Stimulated activated CD8-positive, alpha-beta memory T cell treated with anti-CD3 and anti-CD28 coated beads, Interleukin-15, amount 100 ng/mL, for 48 hours (primary cell): ENCODE measurements at places on chromosomes 7 and 10.

DNA sequence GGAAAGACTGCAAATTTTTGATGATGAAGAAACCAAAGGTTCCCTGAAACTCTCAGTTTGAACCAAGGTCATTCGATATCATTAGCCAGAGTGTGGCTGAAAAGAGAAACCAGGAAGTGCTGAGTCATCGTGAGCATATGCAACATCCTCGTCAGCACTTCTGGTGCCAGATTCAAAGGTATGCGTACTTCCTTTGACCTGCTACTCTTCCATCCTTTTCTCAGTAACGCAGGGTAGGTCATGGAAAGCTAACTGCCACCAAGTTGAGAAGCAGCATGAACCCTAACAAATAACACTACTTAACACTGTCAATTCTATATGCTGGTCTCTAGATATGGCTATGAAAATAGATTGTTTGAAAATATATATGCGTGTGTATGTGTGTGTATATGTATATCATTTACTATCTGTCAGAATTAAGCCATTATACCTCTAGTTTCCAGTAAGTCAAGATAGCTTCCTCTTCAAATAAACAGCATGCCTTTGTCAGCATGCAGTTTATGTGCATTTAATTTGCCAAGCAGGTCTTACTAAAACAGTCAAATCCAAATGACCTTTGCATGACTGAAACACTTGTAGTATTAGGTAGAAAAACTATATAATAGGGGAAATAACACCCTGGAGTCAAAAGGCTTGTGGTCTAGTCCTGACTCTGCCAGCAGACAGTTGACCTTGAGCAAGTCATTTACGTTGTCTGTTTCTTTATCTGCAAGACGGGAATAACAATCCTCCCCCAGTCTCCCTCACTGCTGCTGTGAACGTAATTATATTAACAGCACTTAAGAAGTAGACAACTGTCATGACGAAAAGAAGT lies 26.4 kb downstream of the CDK6 start:
- DNase-seq: peak; percentile 45

GRCh38 chr10:31075881-31076609 lies 44.4 kb upstream of the ZNF438 start:
- no peak for DNase-seq

- no peak for DNase-seq
Measured at GRCh38 chr10:31343551-31343950, 24.5 kb downstream of the ZEB1 start.

DNA sequence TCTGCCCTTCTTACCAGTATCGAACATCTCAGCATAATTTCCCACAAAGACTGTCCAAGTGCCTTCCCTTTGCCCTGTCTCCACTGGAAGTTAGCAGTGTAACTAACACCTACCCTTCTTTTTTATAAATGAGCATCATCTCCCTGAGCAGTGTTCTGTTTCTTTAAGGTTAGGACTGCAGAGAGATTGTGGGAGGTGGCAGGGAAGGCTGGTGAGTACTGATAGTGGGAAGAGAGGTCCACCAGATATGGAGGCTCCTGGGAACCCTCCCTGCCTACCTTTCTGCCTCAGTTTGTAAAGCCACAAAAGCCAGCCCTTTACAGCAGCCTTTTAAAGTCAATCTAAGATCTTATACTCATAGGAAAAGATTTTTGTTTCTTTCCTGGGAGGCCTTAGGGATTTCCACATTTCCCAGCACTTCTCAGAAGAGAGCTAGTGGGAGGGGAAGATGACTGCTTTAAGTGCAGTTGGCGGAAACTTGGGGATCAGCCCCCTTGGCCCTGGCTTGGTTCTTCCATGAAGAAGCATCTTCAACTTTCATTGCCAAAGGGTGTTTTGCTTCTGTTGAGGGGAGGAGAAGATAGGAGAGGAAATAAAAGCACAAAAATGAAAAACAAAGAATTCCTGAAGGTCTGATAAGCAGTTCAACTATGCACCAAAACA lies 36.6 kb upstream of the CALD1 start:
- no peak for DNase-seq

DNA sequence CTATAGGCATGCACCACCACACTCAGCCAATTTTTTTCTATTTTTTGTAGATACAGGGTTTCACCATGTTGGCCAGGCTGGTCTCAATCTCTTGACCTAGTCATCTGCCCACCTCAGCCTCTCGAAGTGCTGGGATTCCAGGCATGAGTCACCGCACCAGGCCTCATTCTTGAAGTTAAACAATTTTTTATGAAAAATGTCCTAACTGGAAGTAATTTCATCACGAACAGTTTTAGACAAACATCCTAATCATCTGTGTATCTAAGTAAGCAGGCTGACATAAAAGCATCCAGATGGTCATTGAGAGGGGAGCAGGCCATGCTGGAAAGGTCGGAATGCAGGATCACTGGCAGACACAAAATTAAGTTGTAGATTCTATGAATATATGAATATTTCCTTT lies 269.1 kb downstream of the ZMYND11 start:
- DNase-seq: no peak

- DNase-seq: no peak
Measured at GRCh38 chr10:131810805-131811629, 89.8 kb upstream of the PPP2R2D start.

DNA sequence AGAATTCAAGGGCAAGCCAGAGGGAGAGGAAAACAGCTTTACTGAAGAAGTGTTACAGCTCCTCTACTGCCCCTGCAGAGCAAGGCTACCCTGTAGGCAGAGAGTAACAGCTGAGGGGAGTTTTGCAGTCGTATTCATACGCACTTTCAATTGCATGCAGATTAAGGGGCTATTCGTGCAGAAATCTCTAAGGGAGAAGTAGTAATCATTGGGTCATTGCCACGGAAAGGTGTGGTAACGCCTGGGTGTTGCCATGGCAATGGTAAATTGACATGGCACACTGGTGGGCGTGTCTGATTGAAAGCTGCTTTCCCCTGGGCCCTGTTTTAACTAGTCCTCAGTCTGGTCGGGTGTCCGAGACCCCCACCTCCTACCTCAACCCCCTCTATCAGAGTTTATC lies 227.2 kb downstream of the NSUN6 start:
- no peak for DNase-seq

DNA sequence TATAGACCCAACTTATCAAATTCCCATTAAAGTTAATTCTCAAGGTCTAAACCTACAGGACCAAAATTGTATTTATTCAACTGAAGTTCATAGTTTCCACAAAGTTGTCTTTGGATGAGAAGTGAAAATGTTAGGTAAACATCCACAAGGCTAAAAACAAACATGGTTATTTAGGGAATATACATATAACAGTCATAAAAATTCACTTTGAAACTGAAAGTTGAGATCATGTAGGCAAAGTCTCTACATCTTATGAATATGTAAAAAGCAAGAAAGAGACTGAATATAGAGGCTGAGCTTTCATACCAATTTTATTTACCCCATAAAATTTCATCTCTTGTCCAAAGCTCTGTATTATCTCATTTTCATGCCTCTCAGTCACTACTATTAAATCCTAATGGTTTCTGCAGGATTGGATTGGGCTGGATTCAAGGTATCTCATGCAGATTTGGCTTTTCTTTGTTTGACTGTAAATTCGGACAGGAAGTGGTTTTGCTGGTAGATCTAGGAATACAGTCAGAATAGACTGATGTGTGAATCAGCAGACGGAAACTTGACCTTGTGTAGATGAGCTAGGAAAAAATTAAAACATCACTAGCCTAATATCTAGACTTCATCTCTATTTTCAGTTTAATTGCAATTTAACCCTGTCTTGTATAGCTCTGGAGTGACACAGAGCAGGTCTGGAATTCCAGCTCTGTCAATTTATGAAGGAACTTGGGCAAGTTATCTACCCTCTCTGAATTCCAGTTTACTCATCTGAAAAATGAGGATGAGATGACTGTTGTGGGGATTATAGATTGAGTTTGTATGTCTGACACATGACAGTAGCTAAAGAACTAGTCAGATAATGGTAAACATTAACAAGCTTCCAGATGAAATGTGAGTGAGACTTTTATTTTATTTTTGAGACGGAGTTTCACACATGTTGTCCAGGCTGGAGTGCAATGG lies 27.3 kb upstream of the SKAP2 start:
- DNase-seq: no peak

DNA sequence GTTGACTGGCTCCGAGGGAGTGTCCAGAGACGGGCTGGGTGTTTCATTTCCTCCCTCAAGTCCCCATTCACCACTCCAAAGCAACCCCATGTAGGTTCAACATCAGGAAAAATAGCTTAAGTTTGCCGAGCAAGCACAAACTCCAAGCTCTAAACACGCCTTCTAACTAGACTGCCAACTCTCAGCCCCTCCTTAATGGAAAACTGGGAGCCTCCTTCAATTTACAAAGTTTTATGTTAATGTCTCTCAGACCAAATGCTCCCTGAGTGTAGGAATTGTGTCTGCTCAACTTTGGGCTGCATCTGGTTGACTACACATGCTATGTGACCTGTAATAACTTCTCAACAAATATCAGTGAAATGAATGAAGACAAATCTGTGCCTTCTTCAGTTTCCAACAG lies 87.5 kb downstream of the FAM204A start:
- no peak for DNase-seq

- no peak for DNase-seq
Measured at GRCh38 chr7:132394283-132395198, 181.7 kb downstream of the PLXNA4 start.

GRCh38 chr10:117431160-117431559 lies 55.9 kb upstream of the PDZD8 start:
- DNase-seq: no peak

GRCh38 chr10:3672220-3672619 lies 112.8 kb downstream of the KLF6 start:
- no peak for DNase-seq

DNA sequence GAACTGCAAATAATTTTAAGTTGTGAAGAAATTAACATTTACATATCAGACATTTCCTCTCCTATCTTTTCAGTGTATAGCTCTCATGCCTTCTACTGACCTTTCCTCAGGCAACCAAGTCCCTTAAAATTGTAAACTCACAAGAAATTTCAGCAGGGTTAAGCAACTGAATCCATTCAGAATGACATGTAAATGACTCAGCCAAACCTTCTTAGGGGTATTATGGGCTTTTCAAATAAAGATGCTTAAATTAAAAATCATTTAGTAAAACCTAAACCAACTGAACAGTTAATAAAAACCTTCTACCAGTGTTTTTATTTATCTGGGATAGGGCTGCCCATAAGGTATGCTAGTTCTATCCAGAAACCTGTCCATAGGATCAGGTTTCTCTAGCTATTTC lies 20.7 kb downstream of the WAPL start:
- DNase-seq: no peak

DNA sequence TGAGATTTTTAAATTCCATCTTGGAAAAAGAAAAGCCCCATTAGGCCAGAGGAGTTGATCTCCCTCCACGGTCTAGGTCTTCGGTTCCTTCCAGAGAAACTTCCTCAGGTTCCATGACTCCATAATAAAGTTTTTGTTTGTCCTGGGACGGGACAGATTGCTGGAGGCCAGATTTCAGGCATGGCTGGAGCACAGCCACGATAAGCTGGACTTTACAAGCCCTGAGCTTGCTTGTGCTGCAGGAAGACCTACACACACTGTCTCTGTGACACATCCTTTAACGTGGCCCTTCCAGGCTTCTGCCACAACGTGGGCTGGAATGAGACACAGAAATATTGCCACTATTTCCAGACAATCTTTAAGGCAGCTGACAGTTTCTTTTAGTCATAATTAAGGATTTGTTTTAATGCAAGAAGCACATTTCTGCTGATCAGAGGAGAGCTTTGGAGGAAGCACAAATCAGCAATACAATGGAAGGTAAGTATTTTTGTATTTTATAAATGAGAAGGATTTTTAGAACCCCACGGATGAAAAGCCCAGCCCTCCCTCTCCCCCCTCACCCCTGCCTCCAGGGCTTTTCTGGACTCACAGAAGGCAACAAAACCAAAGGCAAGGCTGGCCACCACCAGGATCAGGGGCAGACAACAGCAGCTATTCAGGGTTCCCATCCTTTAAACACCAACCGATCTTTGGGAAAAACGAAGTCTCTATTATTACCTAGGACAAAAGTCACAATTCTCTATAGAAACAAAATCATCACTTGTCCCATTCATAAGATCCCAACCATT lies 6.5 kb downstream of the CTBP2 start:
- no peak for DNase-seq

GRCh38 chr10:121599947-121600346 lies 1.7 kb upstream of the FGFR2 start:
- DNase-seq: no peak
